Activated CD8-positive, alpha-beta memory T cell treated with anti-CD3 and anti-CD28 coated beads for 4 hours (primary cell): ENCODE measurements at places on chromosomes 1 and 21.

DNA sequence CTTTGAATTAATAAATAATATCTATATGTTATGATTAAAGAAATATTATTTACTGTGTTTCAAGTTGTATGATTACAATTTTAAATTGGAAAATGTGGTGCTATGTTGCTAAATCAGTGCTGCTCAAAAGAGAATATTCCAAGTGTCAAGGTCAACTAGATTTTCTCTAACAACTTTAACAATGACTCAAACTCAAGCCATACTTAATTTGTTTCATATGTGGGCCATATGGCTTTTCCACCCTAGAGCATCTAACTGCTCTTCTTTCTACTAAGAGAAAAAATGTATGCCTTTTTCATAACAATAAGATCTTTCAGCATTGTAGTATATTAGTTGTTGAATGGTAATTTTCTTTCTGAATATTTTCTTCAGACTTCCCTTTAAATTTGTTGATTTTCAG lies 8.3 kb upstream of the SYT14 start:
- no peak for DNase-seq

- DNase-seq, result no peak
Measured at GRCh38 chr1:154943649-154944400, 7.3 kb upstream of the PMVK start.

DNA sequence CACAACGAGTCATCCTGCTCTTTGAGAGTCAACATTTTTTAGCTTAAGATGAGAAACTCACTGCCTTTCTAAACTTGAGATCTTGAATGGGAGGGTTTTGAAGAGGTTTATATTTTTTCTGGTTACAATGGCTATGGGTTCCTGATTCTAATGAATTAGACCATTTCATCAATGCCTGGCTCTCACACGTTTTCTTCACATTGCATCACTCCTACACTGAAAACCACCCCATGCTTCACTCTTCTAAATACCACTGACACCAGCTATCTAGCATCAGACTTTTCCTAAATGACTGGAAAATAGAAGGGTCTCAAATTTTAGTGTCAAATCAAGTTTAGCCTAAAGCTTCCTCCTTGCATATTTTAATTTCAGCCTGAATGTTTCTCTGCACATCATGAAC lies 606.1 kb upstream of the USP24 start:
- DNase-seq, result no peak

GRCh38 chr1:36323636-36324352 lies at the start of gene EVA1B:
EVA1B (minus strand) TSS chr1:36323645; CDS start chr1:36323037, 608 bp downstream.
- no peak for DNase-seq

DNA sequence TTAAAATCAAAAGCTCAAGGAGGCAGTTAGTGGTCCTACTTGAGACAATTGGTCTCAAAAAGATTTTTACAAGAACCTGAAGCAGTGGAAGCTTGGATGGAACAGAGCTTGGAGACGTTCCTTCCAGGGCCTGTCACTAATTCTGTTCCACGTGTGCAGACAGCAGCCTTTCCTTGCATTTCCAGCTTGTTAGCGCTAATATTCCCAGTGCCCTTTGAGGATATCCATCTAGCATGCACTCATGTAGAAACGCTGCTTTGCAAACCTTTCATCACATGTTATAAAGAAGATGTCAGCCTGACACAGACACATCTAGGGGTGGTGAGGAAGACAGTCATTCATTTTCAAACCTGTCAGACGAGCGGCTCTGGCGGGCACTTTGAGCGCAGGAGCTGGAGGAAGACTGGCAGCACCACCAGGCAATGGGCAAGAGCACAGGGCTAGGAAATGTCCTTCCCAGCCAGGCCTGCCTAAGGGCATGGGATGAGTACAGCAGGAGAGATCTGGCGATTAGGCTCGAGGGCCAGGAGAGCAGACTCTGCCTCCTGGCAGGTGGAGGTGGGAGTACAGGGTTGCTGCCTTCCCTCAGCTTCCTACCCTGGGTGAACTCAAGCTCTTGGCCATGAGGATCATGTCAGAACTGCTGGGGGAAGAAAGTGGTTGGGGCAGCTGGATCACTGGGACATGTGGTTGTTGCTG lies 55.5 kb downstream of the CASQ2 start:
- DNase-seq, result no peak

DNA sequence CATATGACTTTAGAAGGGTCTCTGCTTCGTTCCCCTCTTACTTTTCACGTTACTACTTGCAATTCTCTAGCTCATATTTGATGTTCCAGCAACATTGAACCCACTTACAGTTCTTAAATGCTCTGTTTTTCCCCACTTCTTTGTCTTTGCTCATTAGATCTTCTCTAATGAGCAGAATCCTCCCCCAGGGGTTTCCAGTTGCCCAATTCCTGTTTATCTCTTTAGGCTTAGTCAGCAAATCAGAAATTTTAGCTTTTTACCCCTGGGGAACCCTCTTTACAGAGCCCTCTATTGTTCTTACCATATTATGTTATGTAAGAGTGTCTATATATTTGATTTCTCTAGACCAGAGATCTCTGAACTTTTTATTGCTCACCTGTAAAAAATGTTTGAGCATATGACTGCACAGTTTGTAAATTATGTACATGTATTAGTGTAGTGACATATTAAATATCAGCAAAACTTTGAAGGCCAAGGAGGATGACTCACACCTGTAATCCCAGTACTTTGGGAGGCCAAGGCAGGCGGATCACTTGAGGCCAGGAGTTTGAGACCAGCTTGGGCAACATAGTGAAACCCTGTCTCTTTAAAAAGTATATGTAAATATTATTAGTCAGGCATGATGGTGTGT lies 71.4 kb downstream of the FNBP1L start:
- no peak for DNase-seq

DNA sequence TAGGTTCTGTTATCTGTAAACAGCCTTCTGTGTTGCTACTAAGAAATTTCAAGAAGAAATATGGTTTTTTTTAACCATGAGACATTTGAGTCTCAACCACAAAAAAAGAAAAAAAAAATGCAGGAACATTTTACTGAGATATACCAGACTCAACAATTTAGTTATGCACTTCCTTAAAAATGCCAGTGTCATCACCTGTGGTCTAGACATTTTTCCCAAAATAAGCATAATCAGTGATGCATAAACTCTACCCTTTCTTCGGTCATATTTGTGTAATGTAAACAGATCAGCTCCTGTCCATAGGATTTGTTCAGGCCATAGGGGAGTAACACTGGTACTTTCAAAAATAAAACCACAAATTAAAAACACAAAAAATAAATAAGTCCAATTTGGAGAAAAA lies 122.6 kb upstream of the TNFSF4 start:
- DNase-seq, result no peak

DNA sequence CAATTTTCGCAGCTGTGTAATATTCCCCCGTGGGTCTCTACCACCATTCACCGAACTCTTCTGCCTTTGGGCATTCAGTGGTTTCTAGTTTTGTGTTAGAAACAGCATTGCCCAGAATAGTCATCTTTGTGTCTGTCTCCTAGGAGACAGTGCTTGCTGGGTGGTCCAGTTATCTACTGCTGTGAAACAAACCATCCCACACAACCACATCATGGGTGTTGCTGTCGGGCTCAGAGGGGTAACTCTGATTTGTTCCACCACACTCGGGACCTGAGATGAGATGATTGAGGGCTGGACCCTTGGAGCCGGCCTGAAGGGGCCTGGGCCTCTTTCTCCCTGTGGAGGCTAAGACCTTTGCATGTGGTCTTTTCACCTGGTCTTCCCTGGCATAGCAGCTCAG lies 427.2 kb upstream of the VAMP3 start:
- no peak for DNase-seq

GRCh38 chr1:174828264-174828663 lies 171.5 kb upstream of the CACYBP start:
- DNase-seq, result no peak

GRCh38 chr1:21115098-21115760 lies 61.5 kb downstream of the EIF4G3 start:
- DNase-seq, result no peak

DNA sequence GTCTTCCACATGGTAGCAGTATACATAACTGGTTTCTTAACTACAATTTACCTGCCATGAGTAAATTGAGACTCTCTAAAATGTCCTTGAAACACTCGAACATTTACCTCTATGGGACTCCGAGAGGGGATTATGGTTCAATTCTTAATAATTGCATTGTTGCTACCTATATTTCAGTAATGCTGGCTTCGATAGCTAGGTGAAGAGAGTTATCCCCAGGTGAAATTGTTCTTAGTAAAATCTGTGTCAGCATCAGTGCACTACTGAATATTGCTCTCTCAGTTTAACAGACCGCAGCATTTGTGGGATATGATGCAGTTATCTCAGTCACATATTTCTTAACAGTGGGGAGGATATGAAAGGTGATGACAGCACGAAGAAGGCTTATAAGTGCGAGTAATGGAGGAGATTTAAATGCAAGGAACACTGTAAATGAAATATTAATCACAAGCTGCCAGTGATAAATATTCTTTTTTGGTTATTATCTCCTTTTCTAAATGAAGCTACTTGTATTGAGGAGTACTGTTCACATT lies 801.9 kb downstream of the BRINP3 start:
- DNase-seq, result no peak

DNA sequence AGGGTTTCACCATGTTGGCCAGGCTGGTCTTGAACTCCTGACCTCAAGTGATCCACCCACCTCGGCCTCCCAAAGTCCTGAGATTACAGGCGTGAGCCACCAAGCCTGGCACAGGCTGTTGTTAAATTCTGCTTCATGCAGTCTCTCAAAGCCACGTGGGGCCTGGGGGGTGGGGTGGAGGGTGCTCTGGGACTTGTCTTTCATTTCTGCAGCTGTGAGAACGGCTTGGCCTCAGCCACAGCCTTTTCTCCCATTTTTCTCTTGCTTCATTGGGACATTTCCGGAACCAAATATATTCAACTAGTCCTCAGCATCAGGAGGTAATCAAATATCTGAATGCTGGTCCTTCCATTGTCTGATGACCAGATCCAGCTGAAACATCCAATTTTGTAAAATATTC lies 27.6 kb upstream of the KCNE2 start:
- no peak for DNase-seq

GRCh38 chr1:87450615-87451209 lies 122.0 kb downstream of the LMO4 start:
- no peak for DNase-seq

DNA sequence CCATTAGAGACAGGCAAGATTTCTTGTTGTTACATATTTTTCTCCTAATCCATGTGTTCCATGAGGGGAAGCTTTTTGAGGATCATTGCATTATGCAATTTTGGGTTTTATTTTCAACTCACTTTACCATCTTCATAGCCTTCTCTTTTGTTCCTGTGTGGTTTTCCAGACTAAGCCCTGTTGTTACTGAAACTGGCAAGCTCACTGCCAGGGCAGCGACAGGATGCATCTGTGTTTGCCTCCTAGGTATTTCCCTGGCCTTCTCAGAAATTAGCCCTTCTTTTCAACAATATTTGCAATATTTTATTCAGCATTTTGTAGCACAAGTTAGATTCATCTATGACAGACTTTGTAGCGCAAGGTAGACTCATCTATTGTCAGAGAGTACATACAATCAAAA lies 134.2 kb upstream of the CYYR1 start:
- DNase-seq, result no peak

DNA sequence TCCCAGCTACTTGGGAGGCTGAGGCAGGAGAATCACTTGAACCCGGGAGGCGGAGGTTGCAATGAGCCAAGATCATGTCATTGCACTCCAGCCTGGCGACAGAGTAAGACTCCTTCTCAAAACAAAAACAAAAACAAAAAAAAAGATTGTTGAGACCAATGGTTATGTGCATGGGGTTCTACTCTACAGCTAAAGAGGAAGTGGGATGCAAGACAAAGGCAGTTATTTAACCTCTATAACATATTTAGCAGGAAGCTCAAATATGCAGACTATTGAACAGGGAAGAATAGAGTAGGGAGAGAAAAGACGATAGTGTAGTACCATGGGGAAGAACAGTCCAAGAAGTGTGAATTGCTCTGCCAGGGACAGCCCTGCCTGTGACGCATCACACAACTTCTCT lies 227.7 kb downstream of the SMYD3 start:
- DNase-seq, result no peak

GRCh38 chr1:167627865-167628641 lies 2.0 kb upstream of the RCSD1 start:
- no peak for DNase-seq

DNA sequence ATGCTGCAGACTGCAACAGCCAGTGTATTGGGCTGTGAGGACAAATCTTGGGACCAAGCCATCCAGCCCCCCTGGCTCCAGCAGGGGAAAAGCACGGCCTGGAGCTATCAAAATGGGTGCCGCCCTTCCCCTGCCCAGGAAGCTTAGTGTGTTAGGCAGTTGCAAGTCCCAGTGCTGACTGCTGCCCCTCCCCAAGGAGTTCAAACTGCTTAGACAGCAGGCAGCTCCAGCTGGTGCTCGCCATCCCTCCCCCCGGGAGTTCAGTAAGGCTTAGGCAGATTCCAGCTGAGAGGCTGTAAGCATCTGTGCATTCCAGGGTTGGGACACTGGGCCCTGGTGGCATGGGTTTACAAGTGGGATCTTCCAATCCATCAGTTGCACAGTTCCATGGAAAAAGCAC lies 579.6 kb upstream of the NR5A2 start:
- DNase-seq, result no peak

DNA sequence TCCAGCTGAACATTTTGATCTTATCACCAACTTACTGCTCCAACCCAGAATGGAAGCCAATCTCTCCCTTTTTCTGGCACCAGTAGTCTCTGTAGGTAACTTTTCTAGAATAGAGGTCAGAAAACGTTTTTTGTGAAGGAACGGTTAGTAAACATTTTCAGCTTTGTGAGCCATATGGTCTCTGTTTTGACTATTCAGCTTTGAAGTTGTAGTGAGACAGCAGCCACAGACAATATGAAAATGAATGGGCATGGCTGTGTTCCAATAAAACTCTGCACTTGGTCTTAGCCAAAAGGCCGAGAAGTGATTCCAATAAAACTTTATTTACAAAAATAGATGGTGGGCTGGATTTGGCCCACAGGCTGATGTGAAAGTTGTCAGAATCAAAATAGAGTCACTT lies 28.9 kb downstream of the MAP10 start:
- no peak for DNase-seq

- no peak for DNase-seq
Measured at GRCh38 chr1:47436979-47437446, 831 bp upstream of the FOXD2 start.

- no peak for DNase-seq
Measured at GRCh38 chr1:87044424-87044823, 130.0 kb downstream of the HS2ST1 start.

GRCh38 chr1:54816130-54816529 lies 15.0 kb upstream of the TTC22 start:
- no peak for DNase-seq

DNA sequence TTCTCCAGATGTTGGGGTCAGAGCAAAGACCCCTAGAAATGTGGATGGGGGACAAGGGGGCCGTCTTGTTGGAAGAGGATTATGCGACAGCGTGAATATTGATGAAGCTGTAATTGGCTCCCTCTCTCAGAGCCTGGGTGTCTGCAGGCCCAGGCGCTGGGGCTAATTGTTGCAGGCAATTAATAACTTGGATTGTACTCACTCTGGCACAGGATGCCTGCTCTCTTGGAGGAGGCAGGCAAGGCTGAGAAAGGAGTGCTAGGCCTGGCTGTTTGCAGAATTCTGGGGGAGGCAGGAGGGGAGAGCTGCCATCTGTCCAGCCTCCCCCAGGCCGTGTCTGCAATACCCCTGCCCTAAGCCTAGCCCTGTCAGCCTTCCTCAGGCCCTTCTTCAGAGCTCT lies 4.1 kb upstream of the DISP3 start:
- DNase-seq, result no peak

GRCh38 chr21:17780539-17780938 lies 38.6 kb downstream of the C21orf91 start:
- DNase-seq, result no peak
